ENCODE measurements at places on chromosomes 5 and 9.

GRCh38 chr5:39224196-39224761 is 4.9 kb upstream of the FYB1 start:
- DNase-seq = no peak

- no peak for DNase-seq
These were observed 12.9 kb upstream of the FRRS1L start for GRCh38 chr9:109179801-109180523.

DNA sequence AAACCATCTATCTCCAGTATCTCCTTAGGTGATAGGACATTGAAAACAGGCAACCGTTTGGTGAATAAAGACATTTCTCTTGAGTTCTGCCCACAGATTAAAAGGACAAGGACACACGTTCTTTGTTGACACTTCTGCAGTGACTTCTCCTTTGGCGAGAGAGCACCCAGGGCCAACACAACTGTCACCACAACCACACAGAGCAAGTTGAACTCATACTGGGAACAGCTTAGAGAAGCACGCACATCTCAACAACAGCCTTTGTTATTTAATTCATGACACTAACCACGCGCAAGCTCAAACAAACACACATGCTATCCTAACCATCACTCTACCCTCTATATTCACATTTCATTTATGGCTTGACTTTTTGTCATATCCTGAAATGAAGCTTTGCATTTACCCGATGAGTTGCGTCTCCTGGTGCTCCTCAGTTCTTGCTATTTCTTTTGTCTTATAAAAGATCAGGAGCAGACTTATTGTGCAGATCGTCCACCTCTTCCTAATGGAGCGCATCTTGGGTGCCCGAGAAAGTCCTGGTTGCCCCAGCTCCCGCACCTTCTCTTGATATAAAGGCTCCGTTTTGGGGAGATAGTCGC is 543 bp downstream of the ST8SIA4 start:
- DNase-seq = no peak

- no peak for DNase-seq
These were observed 503.2 kb downstream of the GADD45G start for GRCh38 chr9:90107726-90108655.

DNA sequence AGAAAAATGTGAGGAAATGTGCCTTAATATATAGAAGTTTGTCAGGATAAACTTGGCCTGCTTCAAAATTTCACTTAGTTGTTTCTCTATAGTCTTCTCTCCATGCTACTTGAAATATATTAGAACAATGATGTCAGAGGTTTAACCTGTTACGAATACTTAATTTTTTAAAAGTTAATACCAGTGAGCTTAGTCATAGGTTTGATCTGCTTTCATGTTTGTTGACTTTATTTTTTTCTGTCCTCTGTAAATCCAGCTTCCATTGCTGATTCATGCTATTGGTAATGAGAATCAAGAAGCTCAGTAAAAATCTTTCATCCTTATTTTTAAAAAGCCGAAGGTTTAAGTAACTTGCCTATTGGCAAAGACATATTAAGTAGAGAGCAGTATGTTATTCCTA is 27.9 kb downstream of the BDP1 start:
- DNase-seq = no peak

DNA sequence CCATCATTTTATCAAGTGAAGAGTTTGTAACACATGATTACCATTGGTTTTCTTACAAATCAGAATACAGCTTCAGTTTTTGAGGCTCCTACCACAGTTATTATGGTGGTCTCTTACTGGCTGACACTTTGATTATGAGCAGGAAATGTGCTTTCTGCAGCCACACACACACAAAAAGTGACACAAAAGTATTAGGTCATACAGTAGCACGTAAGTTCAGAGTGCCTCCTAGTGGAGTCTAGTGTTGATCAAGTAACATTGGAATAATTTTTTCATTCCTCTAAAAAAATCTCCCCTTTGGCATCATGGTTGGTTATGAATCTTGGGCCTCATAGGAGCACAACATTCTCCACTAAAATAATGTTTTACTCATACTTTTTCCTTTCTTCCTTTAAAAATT is 37.6 kb downstream of the PAM start:
- no peak for DNase-seq

- no peak for DNase-seq
These were observed 85.6 kb upstream of the CACNA1B start for GRCh38 chr9:137791947-137792346.

DNA sequence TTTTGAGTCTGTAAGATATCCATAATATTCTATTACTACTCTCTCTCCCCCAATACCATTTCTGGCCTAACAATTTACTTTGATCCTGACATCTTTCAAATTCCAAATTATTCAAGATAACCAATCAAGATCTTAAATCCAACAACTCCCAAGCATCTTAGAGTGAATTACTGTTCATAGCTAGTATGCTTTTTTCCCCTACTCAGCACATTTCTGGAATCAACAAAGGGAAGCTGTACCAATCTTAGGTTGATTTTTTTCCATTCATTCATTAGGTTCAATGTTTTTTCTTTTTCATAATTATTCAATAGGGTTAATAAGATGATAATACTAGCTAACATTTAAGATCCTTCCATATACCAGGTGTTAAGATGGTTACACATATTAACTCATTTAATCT is 50.3 kb upstream of the MTMR12 start:
- DNase-seq = no peak

DNA sequence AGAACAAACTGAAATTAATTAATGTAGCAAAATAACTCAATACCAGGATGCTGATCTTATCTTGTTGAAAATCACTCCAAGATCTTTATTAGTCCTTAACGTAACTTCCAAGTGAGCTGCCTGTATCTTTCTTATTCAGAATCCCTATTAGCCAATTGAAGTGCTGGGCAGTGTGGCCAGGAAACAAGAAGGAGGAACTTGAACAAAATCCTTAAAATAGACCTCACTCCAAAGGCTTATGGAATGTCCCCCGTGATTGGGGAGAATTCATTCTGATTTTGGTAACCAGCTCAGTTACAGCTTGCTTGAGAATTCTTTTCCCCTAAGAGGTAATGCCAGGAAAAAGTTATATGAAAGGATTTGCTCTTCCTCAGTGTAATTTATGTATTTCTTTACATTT is 171.0 kb downstream of the DEPDC1B start:
- no peak for DNase-seq

GRCh38 chr5:138945421-138946240 is 70.5 kb upstream of the LRRTM2 start:
- DNase-seq = no peak

GRCh38 chr9:122138560-122139268 is 20.9 kb downstream of the NDUFA8 start:
- DNase-seq = no peak

DNA sequence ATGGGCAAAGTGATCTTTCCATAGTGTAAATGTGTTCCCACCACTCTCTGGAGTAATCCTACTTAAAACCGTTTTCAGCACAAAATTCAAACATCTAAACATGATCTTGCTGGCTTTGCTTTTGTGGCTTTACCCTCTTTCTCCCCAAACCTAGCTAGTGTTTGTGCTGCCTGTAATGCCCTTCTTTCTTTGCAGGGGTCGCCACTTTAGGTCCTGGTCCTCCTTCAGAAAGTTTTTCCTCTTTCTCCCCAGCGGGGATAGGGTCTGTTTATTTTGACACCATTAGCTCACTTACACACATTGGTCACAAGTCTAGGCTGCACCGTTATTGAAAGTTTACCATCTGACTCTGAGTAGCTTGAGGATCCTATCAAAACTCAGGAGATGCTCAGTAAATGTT is 736 bp upstream of the HSD17B4 start:
- DNase-seq = no peak

GRCh38 chr9:118701985-118702384 is 667.2 kb downstream of the BRINP1 start:
- DNase-seq = no peak

DNA sequence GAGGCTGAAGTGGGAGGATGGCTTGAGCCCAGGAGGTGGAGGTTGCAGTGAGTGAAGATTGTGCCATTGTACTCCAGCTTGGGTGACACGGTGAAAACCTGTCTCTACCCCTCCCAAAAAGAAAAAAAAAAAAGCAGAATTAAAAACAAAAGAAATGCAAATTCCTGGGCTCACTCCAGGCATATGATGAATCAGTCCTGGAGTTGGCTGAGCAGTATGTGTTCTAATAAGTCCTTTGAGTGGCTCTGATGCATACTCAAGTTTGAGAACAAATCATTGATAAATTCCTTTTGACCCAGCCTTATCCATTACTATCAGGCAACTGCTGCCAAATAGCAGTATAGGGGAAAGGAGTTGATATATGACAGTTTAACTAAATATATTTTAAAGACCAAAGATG is 28.3 kb downstream of the UHRF2 start:
- DNase-seq = no peak

DNA sequence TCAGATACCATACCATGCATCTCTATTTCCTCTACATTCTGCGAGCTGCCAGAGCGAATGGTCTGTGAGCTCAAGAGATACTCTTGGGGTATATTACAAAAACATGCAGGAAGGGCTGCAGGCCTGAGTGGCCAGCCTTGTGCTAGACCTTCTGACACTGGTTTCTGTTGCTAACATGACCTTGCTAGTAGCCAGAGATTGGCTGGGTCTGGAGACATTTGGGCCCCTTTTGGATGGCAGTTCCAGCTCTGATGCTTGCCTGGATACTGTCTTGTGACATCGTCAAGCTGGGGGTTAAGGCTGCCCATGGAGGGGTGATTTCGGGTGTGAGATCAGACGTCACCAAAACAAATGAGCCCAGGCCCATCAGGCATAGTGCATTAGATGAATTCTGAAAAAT is 56.1 kb upstream of the FSTL4 start:
- no peak for DNase-seq

DNA sequence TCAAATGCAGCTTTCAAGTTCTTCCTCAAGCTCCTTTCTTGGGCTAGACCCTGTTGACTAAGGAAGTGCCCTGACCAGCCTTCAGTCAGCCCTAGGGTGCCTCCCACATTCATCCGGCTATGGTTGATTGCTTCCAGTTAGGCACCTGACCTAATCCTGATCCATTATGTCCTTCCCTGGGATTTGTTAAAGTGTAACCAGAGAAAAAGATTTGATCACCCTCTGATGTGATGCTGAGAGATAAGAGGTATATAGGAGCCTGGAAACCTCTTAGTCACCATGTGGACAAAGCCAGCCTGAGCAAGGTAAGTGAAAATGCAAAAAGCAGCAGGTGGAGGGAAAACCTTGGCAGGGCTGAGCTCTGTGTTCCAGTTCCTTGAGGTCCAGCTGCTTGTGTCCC is 178.8 kb upstream of the ERCC6L2 start:
- DNase-seq = no peak

DNA sequence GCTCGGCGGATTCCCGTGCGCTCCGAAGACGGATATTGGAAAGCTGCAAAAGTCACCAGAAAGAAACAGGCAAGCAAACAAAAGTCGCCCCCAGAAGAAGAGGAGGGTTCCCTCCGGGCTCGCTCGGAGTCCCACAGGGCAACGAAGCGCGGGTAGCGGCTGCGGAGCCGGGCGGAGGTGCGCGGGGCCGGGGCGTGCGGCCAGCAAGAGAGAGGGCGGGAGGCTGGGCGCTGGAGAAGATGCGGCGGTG is at the start of gene FBN2:
Gene FBN2, minus strand, starts transcription at position 246 of the 250 bp plus-strand sequence. CDS start 642 bp downstream, outside the sequence.
- DNase-seq = no peak

GRCh38 chr9:70278305-70278704 is 19.5 kb downstream of the SMC5 start:
- DNase-seq = no peak

- DNase-seq = no peak
These were observed 176.0 kb downstream of the ATP10B start for GRCh38 chr5:160675988-160676387.

- DNase-seq = no peak
These were observed 98.2 kb upstream of the RPS23 start for GRCh38 chr5:82376307-82376706.

- DNase-seq = no peak
These were observed 44.1 kb downstream of the FBXL7 start for GRCh38 chr5:15544039-15544438.

GRCh38 chr5:151219789-151220188 is 4.1 kb downstream of the CCDC69 start:
- DNase-seq = no peak

DNA sequence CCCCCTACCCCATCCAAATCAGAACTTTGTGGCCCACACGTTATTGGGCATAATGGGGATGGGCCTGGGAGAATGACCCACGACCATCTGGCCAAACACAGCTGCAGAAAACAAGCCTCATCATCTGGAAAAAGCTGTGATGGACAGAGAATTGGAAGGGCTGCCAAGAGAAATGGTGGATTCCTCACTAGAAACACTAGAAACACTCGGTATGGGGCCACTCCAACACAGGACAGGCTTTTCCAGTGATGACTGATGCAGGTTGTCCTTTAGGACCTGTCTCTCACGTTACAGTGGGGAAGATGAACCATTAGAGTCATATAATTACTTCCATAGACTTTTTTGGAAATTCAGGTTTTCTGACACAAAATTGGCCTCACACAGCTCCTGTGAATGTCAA is 172.4 kb upstream of the TARS1 start:
- no peak for DNase-seq

DNA sequence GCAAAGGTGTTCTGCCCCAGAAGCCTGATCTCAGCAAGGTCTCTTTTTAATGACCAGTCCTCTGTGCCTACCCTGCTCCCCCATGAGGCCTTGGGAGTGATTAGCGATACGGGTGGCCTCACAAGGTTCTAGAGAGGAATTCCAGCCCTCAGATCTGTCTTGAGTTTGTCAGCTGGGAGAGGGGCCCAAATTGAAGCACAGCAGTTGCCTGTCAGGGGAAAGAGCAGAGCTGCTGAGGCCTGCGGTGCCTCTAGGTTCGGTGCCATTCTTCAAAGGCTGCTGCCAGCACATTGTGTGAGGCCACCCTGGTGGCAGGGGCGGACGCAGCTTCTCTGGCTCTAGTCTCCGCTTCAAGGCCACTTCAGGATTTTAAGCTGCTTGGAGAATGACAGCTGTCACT is 85.7 kb upstream of the GRIA1 start:
- no peak for DNase-seq

- DNase-seq = no peak
These were observed 159.7 kb downstream of the DOCK2 start for GRCh38 chr5:169796731-169797130.

- DNase-seq = no peak
These were observed 126.1 kb downstream of the STARD4 start for GRCh38 chr5:111385970-111386831.

- DNase-seq = no peak
These were observed 52.9 kb downstream of the CETN3 start for GRCh38 chr5:90356622-90357021.

All from tibial artery (tissue), 4 donors.